ENCODE measurements at places on chromosomes 3 and 15.

DNA sequence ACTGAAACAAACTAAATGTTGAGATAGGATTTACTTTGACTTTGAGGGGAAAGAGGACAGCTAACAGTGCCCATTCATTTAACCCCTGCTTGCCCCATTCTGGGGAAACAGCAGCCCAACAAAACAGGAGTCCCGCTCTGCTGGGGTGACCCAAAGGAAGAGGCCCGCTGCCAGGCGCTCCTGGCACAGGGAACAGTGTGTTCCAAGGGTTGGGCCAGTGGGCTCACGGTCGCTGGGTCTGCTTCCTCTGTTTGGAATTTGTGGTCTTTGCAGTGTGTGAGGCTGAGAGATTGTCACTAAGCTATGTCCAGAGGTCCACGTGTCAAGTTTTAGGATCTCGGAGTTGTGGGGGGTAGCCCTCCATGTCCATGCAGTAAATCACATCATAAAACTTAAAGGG, 250.4 kb upstream of the C2CD4B start:
- DNase-seq: no peak

DNA sequence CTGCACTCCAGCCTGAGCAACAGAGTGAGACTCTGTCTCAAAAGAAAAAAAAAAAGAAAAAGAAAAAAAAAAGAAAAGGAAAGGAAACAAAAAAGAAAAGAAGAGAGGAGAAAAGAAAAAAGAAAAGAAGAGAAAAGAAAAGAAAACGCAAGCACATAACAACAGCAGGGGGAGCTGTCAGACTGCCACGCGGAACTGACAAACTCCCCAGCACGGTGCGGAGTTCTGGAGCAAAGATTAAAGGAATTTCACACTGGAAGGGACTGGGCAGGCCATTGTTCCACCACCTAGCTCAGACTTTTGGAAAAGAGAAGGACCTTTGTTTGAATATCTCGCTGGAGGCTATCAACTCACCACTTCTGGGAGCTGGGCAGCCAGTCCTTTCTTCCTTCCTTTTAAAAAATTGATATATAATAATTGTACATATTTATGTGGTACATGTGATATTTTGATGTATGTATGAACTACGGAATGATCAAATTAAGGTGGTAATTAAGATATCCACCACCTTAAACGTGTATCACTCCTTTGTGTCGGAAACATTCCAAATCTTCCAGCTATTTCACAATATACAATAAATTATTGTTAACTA, 40.5 kb downstream of the DPPA2 start:
- DNase-seq: no peak

DNA sequence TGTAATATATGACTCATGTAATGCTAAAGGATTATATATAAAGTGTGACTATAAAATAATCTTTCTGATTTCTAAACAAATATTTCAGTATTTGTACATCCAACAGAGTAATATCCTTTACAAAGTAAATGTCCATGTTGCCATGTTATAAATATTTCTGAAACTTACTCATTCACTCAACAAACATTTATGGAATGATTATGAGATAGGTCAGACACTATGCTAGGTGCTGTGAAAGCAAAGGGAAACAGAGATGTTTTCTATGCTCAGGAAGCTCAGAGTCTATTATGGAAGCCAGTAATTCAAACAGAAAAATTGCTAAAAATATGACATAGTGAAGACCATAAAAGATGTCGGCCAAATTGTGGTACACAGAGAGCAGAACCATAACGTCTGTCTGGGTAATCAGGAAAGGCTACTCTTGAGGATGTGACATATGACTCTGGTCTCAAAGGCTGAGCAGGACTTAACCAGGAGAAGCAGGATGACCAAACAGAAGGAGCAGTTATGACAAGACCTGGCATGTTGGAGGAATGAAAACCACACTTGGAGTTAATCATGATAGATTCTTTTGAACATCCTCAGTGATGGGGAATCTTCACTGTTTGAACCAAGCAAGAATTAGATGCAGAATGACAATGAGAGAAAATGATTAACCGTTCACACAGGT, 39.0 kb upstream of the MYO5C start:
- no peak for DNase-seq

GRCh38 chr3:40714771-40715345, 190.1 kb downstream of the ZNF621 start:
- no peak for DNase-seq

- no peak for DNase-seq
Measured at GRCh38 chr3:83317605-83318004, 1556.2 kb upstream of the GBE1 start.

GRCh38 chr3:51354731-51355615, 30.1 kb upstream of the MANF start:
- no peak for DNase-seq

DNA sequence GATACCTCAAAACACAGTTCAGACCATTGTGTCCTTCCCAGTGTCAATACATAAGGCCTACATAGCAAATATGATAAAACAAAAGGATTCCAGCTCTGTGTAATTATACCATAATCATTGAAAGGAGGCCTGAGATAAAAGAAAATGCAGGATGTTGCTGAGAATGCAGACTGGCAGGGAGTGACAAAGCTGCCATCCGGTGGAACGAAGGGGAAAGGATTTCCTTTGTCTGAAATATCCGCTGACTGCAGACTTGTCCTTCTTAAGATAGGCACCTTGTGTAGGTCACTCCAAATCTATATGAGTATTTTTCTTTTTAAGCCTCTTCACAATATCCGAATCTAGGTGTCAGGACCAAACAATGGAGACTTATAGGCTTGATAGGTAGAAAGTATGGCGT, 108.0 kb downstream of the KCNH8 start:
- no peak for DNase-seq

DNA sequence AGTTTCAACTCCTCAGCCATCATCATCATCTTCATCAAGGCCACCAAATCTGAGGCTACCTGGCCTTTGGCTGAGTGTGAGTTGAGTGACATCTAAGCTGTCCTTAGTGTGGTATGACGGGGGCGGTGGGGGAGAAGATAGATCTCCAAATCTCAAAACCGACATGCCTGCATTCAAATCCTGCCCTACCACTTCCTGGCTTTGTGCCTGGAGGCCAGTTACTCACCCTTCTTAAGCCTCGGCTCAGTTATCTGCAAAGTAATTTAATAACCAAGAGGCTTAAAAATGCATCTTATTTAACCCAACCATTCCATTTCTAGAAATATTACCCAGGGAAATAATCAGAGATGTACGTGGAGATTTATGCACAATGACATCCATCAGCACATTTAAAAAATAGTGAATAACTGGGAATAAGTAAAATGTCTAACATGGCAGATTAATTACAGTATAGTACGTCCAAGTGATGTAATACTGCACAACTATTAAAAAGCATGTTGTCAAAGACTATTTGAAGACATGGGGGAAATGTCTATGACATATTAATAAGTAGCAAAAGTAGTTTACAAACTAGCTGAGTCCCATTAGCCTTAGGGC, 167.4 kb downstream of the NTRK3 start:
- DNase-seq: no peak

GRCh38 chr15:38217191-38217595, 35.4 kb upstream of the SPRED1 start:
- no peak for DNase-seq

DNA sequence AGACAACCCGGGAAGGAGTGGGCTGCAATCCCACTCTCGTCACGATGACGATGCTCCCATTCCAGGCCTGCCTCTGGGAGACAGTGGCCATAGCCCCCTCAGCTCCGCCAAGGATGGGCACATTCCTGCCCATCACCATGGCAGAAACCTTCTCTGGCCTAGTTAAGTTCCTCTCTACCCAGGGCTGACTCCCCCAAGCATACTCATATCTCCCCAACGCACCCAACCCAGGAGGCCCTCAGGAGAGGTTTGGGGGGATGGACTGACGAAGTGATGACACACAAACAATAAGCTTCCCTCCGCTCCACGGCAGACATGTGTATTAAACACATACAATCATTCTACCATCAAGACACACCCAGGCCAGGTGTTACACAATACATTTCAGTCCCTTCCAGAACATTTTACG, 60.1 kb downstream of the VGLL4 start:
- no peak for DNase-seq

DNA sequence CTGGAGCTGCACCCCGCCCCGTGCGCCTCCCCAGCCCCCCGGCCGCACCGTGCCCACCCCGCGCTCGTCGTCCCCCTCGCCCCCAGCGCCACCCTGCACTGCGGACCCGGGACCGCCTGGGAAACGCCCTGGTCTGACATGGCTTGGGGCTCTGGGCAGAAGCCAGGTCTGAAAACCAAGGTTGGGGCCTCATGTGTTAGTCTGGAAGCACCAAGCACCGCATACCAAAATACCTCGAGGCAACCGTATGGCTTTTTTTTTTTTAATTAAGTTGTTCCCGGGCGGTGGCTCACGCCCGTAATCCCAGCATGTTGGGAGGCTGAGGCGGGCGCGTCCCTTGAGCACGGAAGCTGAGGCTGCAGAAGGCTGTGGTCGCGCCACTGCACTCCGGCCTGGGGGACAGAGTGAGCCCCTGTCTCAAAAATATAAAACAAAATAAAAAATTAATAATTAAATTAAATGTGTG, 91.5 kb upstream of the CHD2 start:
- DNase-seq: no peak

DNA sequence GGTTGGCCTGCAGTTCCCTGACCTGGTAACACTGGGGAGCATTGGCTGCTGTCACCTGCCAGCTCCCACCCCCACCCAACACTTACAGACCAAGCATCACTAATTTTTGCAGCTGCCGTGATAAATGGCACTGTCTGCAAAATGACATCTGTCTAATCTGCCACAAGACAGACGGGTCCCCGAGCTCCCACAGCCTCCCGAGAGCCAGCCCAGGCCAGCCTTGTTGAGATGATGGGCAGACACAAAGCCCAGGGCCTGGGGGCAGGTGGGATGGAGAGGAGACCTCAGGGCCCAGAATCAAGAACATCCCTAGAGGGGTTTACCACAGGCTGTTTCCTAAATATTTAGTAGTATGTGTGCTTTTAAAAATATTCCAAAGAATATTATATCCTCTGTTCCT, 203.4 kb downstream of the TBC1D2B start:
- DNase-seq: no peak

- DNase-seq: no peak
Measured at GRCh38 chr3:155555479-155556060, 189.3 kb downstream of the PLCH1 start.

GRCh38 chr3:175980486-175981090, 1121.5 kb downstream of the NAALADL2 start:
- DNase-seq: no peak

DNA sequence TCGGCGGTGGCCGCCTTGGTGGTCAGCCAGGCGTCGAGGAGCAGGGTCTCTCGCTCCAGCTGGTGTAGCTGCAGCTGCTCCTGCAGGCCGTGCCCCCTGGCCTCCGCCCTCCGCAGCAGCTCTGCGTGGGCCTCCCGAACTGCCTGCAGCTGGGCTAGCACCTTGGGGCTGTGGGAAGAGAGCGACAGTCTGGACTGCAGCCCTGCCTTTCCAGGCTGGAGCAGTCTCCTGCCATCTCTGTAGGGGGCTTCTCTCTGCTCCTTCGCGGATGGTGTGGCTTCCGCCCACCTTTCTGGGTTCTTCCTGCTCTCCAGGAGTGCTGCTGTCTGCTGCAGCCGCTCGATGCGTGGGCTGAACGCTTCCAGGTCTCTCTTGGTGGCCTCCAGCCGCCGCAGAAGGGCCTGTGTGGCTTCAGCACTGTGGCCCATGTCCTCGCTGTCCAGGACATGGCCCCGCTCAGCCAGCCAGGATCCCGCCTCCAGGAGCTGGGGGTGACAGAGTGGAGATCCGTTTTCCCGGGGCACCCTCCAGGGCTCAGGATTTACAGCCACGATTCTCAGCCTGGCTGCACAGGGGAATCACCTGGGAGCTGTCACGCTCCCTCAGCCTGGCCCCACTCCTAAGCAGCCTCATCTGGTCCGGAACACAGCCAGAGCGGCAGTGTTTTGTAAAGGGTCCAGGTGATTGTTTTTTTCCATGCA, 16.8 kb downstream of the PLA2G4B start:
- DNase-seq: no peak

DNA sequence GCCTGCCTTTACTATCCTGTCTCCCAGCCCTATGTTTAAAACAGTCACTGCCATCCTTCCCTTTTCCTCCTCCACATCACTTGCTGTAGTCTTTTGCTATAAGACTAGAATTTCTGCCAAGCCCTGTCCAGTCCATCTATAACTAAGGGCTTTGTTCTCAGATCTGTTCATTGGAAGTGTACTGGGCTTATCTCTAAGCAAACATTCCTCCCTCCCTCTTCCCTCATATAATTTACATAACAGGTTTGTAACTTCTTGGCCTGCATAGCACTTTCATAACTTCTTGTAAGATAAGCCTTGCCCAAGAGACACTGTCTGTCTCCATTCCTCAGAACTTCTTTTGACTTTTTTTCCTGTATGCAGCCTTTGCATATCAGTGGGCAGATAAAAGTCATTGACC, 16.7 kb downstream of the TPRG1 start:
- DNase-seq: no peak

GRCh38 chr3:151969026-151969642, 95.7 kb downstream of the SUCNR1 start:
- no peak for DNase-seq

DNA sequence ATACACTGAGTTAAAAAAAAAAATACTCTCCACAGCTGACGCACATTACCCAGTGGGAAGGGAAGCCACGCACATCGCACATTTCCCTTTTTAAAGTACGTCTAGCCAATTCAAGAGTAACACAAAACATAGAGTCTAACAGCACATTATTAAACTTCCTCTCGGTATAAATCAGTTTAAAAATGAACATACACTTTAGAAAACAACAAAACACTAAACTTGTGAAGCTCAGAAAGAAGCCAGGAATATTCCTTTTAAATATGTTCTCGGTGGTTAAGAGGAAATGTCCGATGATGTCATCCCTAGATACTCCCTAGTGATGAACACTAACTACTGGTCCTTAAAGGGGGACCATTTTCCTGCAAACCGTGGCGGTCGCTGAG, 721 bp downstream of the MYEF2 start:
- DNase-seq: no peak

- no peak for DNase-seq
Measured at GRCh38 chr3:6321999-6322398, 538.9 kb upstream of the GRM7 start.

DNA sequence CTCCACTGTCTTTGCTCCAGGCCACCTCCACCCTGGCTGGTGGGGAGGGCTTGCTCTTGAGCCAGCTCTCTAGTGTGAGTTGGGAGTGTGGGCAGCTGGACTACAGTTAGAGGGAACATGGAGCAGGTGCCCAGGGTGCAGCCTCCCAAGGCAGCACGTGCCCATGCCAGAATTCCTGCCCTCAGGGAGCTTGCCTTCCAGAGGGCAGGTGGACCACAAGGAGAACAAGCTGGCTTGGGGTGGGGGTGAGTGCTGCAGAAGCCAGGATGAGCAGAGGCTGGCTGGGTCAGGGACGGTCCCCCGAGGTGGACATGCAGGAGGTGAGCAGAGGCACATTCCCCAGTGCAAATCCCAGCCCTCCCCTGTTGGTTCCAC, 89.5 kb downstream of the VGLL4 start:
- no peak for DNase-seq

- no peak for DNase-seq
Measured at GRCh38 chr15:37034835-37035748, 65.3 kb downstream of the MEIS2 start.
